ENCODE measurements at places on chromosomes 1 and 21.

DNA sequence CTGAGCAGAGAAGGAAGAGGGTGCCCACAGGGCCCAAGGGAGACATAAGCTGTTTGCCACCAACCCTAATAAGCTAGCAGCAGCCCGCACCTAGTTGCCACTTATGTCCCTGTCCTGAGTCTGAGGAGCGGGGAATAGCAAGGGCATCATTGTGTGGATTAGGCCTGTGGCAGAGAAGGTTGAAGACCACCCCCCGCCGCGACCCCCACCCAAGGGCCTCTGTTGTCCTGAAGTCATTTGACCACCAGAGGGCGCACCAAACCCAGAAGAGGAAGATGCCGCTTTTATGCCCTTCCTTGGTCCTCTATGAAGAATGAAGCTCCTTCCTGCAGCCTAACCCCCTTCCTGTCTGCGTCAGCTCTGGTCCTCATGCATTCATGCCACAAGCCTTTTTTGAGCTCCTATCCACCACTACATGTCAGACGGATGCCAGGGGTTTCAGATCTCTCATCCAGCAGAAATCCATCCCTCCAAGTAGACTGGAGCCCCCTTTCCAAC is 16.6 kb downstream of the RHBG start:
- peak; percentile 73 for DNase-seq

- no peak for DNase-seq
Measured at GRCh38 chr1:215228193-215228592, 145.7 kb downstream of the KCNK2 start.

- no peak for DNase-seq
Measured at GRCh38 chr21:46009951-46010705, 28.6 kb downstream of the COL6A1 start.

- peak; percentile 62 for DNase-seq
Measured at GRCh38 chr1:109499661-109500536, 6.0 kb downstream of the CYB561D1 start.

DNA sequence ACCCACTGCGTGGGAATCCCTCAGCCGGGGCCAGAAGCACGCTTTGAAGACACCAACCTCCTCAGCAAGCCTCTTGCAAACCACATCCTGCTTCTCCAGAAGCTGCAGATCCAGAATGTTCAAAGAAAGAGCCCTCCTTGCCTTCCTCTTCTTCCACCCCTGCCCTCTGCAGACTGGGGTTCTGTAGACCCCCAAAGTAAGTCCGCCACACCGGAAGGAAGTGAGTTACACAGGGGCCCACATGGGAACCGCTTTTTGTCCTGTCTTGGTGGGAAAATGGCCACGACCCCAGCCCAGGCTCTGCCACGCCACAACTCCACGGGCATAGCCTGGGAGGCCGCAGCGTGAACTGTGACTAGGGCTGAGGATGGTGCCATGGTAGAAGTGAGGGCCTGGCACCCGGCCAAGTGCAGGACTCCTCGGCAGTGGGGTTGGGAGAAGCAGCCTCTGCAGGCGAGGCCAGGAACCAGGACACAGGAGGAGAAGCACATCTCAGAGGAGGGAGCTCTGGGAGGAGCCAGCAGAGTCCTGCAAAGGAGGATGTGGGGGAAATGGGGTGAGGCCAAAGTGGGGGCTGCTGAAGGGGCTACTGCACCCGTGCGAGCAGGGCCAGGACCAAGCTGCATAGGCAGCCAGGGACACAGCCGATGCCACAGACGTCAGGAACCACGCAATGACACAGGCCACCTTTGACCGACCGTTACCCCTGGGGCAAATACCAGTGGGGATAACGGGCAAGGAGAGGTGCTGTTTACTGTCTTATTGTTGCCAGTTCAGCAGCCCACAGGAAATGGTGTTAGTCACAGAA is 30.9 kb downstream of the PDE9A start:
- DNase-seq: peak; percentile 59

DNA sequence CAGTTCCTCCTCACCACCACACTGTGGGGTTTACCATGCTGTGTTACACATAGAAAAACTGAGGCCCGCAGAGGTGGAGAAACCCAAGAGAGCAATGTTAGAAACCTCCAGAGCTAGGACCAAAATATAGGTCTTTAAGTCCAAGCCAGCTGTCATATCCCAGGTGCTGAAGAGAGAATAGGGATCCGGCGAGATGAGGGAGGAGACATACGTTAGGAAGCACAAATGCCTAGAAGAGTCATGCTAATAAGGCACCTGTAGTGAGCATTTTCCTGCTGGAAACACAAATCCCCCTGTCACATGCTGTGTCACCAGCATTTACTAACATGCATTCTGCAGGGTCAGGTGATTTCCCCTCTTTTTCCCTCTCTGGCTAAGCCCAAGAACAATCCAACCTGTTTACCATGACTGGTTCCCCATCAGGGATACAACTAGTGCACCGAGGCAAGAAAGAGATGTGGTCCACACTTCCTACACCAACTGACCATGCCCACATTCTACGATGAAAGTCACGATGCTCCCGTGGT is 168.6 kb upstream of the CAMK1G start:
- DNase-seq: no peak

GRCh38 chr1:152796421-152796820 is at the start of gene LCE1D:
Gene LCE1D, plus strand, starts transcription at chr1:152796721. Its CDS starts 1,074 bp downstream, at chr1:152797795.
- DNase-seq: no peak

- DNase-seq: no peak
Measured at GRCh38 chr1:118118469-118118868, 66.6 kb downstream of the SPAG17 start.

- no peak for DNase-seq
Measured at GRCh38 chr1:214404571-214405213, 123.7 kb downstream of the SMYD2 start.

- no peak for DNase-seq
Measured at GRCh38 chr1:181086926-181087325, 1.6 kb upstream of the IER5 start.

DNA sequence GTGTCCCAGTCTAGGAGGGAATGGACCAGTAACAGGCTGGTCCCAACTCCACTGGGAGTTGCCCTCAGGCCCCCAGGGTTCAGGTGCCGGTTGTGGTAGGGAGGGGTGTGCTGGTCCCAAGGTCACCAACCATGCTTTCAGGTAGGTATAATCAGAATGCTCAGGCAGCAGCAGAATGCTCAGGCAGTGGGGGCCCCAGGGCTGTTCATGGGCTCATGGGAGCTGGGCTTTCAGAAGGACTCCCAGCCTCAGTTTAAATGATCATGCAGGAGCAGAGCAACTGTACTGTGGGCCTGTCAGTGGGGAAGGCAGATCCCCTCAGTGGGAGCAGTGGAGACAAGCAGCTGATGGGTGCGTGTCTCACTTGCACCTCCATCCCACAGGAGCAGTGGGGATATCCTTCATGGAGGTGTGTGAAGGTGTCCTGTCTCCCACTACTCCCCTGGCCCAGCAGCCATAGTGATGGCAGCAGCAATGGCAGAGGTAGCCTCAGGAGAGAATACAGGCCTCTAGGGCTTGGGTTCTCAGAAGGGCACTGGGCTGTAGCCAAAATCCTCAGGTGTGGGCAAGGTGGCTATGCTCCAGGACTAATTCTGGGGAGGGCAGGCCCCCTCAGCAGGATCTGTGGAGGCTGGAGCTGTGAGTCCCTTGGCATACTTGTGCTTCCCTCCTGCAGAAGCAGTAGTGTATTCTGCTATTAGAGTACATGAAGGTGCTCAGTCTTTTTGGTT is 917.3 kb upstream of the B3GALT2 start:
- DNase-seq: no peak

DNA sequence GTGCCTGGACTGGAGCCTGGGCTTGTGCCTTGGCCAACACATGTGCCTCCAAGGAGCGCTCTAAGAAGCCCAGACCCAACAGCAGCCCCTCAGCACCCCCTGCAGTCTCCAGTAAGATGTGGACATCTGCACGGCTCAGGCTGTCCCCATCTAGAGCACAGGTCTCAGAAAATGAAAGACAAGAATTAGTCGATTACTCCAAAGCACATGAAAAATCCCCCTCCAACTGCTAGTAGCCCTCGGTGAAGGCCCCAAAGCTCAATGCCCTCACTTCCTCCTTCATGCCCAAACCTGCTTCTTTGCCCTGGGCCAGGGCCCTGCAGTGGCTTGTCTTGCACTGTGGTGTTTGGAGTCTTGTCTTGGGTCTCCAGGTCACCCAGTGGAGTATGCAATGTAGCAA is 21.9 kb upstream of the ERO1B start:
- no peak for DNase-seq

- DNase-seq: peak; percentile 18
Measured at GRCh38 chr21:44658913-44659595, 1.3 kb downstream of the KRTAP12-3 start.

DNA sequence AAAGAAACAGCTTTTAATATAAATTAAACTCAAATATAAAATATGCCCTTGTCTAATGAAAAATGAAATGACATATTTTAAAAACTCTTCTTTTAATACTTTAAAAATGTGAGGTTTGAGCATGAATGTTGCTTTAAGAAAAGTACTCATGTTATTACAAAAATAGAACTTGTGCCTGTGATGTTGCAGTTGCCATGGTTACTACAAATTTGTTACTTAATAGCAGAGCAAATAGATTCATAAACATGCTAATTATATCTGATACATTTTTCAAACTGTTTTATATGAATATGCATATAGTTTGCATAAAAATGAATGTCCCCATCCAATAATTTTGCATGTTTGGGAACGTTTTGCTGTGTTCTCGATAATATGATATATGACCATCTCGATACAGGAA is 152.3 kb upstream of the DPYD start:
- no peak for DNase-seq

Measured in CD4-positive, alpha-beta T cell treated with Interleukin-15 for 4 hours (primary cell).